ENCODE measurements at places on chromosomes 16 and 17.

DNA sequence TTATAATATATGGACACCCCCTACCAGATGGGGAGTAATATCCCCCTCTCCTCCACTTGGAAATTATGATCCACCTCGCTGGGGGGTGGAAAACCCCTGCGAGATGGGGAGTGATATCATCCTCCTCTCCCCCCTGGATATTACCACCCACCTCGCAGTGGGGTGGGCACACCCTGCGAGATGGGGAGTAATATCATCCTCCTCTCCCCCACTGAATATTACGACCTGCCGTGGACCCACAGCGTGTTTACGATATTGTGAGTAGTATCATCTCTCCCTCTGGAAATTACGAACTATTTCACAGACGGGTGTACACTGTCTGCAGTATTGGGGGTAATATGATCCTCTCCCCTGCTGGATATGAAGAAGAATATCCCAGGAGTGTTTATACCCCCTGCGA lies 228.3 kb upstream of the WSCD1 start:
- DNase-seq, result no peak

DNA sequence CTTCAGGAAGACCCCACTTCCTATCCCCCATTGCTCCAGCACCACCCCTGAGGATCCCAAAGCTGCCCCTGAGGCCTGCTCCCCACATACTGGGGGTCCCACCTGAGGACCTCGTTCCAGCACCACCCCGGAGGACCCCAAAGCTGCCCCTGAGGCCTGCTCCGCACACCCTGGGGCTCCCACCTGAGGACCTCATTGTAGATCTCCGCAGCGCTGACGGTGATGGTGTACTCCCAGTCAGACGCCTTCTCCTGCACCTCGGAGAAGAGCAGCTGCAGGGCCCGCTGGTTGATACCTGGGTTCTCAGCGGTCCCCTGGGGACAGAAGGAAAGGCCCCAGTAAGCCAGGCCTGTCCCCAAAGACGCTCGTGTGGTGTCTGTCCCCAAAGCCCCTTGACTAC lies 26.4 kb downstream of the KATNB1 start:
- DNase-seq, result no peak

DNA sequence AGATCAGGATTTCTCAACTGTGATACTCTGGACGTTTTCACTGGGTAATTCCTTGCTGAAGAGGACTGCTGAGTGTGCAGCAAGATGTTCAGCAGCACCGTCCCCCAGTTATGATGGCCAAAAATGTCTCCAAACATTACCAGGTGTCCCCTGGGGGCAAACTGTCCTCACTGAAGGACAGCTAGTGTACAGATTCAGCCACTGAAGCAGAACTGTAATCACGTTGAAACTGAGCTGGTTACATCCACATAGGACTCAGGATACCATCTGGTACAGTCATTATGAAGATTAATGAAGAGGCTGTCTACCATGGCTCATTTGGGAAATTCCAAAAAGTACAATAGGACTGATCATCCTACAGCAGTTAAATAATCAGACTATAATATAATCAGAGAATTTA lies 43.3 kb upstream of the GINS3 start:
- no peak for DNase-seq

GRCh38 chr16:56300242-56300623 lies 108.9 kb downstream of the GNAO1 start:
- no peak for DNase-seq

DNA sequence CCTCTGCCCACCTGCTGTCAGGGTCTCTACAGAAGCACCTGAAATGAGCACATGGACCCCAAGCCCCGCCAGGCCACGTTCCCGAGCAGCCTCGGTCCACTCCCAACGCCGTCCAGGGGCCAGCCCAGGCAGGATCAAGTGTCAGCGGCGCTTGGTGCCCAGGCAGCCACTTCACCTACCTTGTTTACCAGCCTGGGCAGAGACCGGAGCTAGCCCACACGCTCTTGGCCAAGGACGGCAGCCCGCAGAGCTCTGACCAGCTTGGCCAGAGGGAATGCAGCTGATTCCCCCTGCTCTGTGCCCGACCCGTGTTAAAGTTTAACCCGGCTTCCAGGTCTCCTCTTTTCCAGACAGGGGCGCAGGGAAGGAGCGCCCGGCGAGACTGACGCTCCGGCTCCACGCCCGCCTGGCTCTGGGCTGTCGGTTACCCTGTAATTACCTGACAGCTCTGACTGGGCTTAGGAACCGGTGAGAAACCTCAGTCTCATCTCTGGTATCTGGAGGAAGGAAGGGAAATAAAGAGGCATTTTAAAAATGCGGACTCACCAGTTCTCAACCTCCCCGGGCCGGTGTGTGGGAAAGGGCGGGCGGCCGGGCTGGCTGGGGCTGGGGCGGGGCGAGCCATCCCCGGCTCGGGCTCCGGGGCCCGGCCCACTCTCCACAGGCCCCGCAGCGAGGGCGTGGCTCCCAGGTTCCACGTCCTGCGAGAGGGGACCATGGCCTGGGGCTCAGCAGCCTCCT lies 4.6 kb downstream of the KIFC3 start:
- DNase-seq, result no peak

DNA sequence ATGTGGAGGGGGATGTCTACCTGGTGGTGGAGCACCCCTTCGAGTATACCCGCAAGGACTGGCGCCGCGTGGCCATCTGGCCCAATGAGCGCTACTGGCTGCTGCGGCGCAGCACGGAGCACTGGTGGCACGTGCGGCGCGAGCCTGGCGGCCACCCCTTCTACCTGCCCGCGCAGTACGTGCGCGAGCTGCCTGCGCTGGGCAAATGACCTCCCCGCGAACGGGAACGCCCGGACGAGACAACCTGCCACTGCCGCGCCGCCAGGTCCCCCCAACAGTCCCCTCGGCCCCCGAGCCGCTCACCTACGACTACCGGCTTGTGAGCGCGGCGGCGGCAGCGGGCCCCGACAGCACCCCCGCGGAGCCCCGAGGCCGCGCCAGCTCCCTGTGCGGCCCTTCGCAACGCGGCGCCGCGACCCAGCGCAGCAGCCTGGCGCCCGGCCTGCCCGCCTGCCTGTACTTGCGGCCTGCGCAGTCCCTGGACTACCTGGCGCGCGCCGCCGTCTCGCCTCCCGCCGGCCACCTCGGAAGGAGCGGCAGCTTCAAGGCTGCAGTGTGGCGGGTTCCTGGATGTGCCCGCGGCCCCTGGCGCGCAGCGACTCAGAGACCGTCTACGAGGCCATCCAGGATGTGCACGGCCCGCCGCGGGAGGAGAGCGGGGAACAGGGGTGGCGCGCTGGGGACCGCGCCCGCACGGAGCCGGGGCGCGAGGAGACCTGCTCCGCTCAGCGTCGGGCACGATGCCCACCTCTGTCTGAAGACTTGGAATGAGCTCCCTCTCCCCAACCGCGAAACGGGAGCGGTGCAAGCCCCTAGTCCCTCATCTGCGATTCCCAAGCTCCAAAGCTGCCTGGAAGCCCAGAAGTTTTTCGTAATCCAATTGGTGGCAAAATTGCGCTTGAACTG lies 48.7 kb upstream of the AMZ2 start:
- DNase-seq, result no peak

DNA sequence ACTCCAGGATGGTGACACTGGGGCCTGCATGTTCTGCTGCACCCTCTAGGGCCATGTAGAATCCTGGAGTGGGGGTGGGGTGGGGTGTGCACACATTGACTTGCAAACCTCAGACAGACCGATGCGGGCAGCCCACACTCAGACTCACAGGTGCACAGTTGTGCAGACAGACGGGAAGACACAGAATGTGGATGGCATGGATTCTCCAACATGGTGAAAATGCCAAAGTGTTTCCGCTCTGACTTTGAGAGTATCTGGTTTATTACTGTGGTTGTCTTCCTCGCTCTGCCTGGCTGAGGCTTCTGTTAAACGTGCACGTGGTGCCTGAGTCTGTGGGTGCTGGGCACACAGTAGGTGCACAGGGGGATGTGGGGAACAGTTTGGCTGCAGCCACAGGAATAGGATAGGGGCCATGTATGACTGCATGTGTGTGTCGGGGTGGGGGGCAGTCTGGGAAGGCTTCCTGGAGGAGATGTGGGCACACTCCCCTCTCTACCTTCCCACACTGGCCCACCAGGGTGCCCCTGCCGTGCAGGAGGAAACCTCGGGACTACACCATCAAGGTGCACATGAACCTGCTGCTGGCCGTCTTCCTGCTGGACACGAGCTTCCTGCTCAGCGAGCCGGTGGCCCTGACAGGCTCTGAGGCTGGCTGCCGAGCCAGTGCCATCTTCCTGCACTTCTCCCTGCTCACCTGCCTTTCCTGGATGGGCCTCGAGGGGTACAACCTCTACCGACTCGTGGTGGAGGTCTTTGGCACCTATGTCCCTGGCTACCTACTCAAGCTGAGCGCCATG lies 9.0 kb upstream of the ADGRG3 start:
- DNase-seq, result no peak

DNA sequence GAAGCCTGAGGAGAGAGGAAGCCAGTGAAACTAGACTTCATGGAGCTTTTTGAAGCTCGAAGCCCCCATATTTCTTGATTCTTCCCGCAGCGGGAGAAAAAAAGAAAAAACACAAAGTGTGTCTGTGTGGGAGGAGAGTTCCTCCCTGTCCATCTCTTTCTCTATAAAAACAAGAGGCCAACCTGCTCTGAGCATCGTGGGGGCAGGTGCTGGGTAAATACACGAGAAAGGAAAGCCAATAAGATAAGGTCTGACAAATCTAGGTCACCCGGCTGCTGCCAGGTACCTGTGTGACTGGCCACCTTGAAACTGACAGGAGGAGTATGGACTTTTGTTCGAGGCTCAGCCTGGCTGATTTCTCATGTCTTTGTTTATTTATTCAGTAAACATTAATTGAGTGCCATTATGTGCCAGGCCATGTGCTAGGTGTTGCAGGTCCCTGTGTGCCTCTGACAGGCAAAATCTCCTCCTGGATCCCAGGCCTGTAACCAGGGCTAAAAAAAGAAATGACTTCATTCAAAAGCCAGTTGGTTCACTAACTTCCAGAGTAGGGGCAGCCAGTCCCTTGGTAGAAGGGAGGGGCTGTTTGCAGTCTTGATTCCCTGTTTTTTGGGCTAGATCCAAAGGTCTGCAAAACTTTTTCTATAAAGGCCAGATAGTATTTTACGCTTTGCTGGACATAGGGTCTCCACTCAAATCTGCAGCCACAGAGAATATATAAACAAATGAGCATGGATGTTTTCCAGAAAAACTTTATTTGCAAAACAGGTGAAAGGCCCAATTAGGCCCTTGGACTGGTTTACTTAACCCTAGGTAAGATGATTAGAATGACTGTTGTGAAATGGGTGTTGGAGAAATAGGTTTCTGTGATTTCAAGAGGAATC lies 35.6 kb downstream of the YPEL2 start:
- no peak for DNase-seq

DNA sequence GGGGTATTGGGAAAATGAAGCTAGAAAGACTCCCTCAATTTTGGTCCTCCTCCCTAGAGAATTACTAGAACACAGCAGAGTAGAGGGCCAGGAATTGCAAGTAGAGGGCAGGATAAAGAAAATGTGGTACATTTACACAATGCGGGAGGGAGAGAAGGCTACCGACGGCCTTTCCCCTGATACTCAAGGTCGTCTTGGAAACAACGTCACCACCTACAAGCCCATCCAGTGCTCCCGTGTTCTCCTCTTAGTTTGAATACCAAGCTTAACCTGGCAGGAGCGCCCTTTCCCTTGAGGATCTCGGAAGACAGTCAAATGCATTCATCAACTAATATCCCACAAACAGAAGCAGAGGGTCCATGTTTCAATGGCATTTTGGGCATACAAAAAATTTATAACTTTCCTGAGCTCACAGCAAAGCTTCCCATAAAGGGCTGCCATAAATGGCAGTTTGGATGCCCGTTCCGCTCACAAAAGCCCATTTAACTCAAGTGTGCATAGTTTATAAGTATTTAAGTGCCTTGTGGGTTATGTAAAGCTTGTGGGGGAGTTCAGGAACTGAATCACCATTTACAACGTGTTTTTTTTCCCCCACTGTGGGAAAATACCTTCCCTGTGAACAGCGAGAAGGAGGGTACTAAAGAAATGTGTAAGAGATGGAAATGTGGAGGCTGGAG lies 414.6 kb downstream of the SLC39A11 start:
- no peak for DNase-seq

DNA sequence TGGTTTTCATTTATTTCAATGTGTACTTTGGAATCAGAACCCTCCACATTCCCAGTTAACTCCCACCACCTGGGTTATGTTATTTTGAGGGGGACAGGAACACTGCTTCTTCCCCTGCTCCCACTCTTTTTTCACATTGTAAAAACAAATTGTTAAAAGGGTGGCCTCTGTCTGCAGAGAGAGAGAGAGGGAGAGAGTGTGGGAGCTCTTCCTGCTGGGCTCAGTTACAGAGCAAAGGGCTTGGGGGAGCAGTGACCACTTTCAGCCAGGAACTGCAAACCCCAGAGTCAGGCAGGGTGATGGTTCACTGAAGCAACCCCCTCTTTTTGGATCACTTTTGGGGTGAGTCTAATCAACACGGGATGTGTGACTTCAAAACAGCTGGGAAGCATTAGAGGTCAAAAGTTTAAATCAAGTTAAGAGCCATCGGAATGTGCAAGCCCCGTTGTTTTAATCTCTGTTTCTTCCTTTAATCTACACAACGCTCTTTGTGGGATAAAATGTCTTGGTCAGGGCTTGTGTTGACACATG lies 577.0 kb upstream of the CDH11 start:
- no peak for DNase-seq

- DNase-seq, result no peak
These were observed 318 bp upstream of the RBL2 start for GRCh38 chr16:53433930-53434376.

GRCh38 chr17:81553018-81553615 lies 964 bp upstream of the FAAP100 start:
- DNase-seq, result peak; percentile 49

Data from activated naive CD4-positive, alpha-beta T cell (primary cell).